ENCODE measurements at places on chromosomes 3 and 15. TPM values are rescaled to one million over a fixed set of nuclear protein-coding genes. Genes with fewer than 3 reads are reported as not detected.

The RBMS3 gene
- total RNA-seq = 0.29 TPM

The GOLGA8O gene
- 20.0 TPM for total RNA-seq

The TF gene
- total RNA-seq = 0.05 TPM

DNA sequence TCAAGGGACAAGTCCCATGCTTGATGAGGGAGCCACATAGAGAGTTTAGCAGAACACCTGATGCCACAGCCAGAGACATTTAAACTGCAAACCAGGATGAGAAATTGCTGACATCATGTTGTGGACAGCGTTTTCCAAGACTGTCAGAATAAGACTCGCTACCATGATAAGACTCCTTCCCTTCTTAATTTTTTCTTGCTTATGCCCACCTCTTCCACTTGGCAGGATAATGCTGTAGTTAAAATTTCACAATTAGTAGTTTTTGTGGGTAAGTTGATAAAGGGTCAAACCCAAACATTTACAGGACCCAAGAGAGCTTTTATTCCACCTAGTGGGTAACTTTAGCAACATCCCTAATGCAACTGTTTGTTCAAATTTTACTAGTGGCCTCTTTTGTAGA is 3.0 kb upstream of the PIAS1 start:
- DNase-seq = no peak

DNA sequence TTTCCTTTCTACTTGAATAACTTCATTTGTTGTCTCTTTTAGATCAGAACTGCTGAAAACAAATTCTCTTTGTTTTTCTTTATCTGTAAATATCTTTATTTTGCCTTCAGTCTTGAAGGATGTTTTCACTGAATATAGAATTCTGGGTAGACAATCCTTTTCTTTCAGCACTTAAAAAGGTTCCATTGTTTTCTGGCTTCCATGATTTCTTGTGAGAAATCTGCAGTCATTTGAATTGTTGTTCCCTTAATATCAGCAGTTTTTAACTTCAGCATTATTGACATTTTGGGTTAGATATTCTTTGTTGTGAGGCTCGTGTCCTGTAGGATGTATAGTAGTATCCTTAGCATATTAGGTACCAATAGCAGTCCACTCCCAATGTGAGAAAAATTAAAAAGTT is 65.8 kb downstream of the SV2B start:
- DNase-seq = no peak

The NCBP2 gene
- total RNA-seq = 52.4 TPM

The SPTSSB gene
- total RNA-seq = not detected

- no peak for DNase-seq
Measured at GRCh38 chr3:58152225-58153015, 58.4 kb downstream of the DNASE1L3 start.

Measured in activated CD8-positive, alpha-beta T cell treated with anti-CD3 and anti-CD28 coated beads, Interleukin-2, amount 10 ng/mL, durations not matched to agents 7 days and 5 days (primary cell).